Head of caudate nucleus (tissue), 42 donors: ENCODE measurements at places on chromosomes 4 and X.

GRCh38 chrX:43978226-43978625 lies 5.0 kb upstream of the NDP start:
- no peak for DNase-seq

- no peak for DNase-seq
Measured at GRCh38 chr4:89337681-89338080, 30.1 kb upstream of the GPRIN3 start.

DNA sequence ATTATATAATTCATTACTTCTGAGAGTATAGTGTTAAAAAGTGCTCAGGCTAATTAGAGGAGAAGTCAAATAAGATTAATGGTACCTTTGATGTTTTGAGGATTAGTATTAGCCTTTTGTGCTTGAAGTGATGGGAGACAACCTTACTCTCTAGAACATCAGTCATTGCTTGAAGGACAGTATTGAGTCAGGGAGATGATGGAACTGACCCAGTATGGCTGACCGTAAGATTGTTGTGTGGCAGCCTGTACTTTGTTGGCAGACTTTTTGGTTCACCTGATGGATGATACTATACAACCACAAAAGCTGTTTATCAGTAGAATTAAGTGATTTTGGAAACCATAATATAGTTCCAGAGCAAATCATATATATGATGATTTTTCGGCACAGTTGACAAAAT lies 9.9 kb downstream of the OGT start:
- DNase-seq = no peak

DNA sequence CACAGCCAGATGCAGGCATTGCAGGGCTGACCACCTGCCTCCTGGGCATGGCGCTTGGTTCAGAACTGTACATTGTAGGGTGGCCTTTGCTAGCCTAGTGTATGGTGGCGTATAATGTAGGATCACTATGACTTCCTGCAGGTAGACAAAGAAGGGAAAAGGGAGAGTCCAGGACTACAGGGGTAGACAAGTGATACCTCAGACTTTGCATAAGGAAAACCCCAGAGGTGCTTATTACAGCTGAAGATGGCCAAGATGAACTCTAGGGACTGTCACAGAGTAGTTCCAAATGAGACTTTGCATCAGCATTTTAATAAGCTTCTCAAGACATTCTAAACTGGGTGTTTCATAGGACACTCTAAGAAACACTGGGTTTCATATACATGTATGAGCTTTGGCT lies 116.4 kb upstream of the PUDP start:
- DNase-seq = no peak

DNA sequence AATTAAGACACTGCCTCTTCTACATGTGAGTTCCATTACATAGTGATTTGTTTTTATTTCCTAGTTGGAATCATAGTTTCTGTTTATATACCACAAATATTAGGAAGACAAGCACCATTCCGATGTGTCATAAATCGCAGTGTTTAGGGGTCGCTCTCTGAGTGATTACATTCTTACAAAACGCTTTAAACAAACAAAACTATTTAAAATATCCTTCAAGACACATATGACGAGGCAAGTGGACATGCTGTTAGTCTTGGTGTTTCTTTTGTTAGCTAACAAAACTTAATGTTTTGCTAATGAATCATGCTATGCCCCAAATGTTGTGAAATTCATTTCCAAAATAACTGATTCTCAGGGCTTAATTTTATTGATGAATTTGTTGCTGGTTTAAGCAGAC lies 1219.3 kb upstream of the PRKX start:
- no peak for DNase-seq
